ENCODE measurements at places on chromosomes 1 and 21.
A peak's percentile ranks its signal among the peaks of the same experiment; 100 is the strongest.

DNA sequence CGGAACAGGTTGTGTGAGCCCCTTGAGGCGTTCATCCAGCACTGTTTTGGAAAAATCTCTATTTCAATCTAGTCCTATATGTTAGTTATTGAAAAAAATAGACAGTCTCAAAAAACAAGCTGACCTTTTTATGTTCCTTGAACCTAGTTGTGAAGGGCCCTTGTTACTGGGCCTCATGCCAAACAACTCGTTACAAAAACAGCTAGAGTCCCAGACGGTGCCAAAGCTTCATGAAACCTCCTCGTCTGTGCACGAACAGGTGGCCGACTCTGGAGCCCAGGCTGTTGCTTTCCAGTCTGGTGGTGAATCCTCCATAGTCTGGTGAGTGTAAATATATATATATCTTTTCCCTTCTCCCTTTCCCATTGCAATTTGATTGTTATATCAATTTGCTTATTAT, at the start of gene CHIA:
Gene CHIA (plus strand): TSS at position 222 of the 400 bp plus-strand sequence. CDS start 19,617 bp downstream, outside the sequence.
- DNase-seq: no peak

DNA sequence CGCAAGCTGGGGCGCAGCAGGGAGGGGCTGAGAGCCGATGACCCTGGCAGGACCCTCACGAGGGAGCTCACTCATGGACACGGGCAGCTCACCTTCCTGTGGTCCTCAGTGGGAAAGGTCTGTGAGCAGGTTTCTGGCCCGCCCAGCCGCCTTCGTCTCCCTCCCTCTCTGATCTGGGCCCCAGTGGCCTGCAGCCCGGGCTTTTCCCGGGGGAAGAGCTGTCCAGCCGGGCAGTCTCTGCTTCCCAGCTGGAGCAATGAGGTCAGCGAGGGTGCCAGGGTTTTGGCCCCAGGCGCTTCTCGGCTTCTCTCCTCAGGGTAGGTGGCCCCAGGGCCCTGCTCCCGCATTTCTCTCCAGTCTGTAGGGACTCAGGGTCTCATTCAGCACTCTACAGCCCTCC, 22.2 kb upstream of the ARHGEF16 start:
- no peak for DNase-seq

GRCh38 chr1:228899421-228899956, 164.2 kb downstream of the RHOU start:
- DNase-seq: no peak

- DNase-seq: peak; percentile 37
Observed at GRCh38 chr21:44846485-44847260, 26.8 kb downstream of the PTTG1IP start.

- DNase-seq: no peak
Observed at GRCh38 chr1:73862355-73862754, 335.6 kb downstream of the LRRIQ3 start.

DNA sequence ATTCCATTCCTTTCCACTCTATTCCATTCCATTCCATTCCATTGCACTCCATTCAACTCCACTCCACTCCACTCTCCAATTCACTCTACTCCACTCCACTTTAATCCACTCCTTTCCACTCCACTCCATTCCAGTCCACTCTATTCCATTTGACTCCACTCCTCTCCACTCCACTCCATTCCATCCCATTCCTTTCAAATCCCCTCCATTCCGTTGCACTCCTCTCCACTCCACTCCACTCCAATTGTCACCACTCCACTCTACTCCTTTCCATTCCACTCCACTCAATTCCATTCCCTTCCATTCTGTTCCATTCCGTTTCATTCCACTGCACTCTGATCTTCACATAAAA, 2563.7 kb upstream of the TPTE start:
- no peak for DNase-seq

- no peak for DNase-seq
Observed at GRCh38 chr21:25506887-25507286, 100.4 kb downstream of the MRPL39 start.

All from pons (tissue), 1 donor.